ENCODE measurements at places on chromosomes 13 and 19. TPM values are rescaled to one million over a fixed set of nuclear protein-coding genes. Genes with fewer than 3 reads are reported as not detected.

The ZNF814 gene
- total RNA-seq, result 23.6 TPM

The NLRP11 gene
- 0.17 TPM for total RNA-seq

The AKAP8 gene
- 38.9 TPM for total RNA-seq

The LHB gene
- total RNA-seq, result not detected

The KLK8 gene
- 2.4 TPM for total RNA-seq

The LILRA5 gene
- 1.1 TPM for total RNA-seq

DNA sequence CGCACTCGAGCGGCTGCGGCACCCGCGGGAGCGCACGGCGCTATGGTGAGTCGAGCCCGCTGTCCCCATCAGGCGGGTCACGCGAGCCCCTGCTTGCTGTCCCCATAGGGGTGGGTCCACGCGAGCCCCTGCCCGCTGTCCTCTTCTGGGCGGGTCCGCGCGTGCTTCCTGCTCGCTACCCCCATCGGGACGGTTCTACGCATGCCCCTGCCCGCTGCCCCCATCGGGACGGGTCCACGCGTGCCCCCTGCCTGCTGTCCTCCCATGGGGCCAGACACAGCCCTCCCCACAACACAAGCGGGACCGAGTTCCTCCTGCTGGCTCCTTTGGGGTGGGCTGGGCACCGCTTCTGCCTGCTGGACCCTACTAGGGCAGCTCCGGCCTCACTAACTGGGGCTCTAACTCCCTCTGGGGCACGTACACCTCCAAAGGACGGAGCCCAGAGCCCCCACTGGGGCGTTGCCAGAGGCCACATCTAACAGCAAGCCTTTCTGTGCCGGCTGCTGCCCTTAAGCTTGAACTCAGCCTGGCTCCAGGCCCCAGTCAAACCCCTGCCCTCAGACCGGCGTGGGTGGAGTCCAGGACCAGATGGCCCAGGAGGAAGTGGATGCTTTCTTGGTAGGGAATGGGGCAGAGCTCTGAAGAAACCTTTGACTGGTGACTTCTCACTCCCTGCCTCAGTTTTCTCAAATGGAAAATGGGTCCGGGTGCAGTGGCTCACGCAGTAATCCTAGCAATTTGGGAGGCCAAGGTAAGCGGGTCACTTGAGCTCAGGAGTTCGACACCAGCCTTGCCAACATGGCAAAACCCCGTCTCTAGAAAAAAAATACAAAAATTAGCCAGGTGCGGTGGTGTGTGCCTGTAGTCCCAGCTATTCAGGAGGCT lies 722 bp downstream of the COLGALT1 start:
- peak; percentile 37 for DNase-seq

DNA sequence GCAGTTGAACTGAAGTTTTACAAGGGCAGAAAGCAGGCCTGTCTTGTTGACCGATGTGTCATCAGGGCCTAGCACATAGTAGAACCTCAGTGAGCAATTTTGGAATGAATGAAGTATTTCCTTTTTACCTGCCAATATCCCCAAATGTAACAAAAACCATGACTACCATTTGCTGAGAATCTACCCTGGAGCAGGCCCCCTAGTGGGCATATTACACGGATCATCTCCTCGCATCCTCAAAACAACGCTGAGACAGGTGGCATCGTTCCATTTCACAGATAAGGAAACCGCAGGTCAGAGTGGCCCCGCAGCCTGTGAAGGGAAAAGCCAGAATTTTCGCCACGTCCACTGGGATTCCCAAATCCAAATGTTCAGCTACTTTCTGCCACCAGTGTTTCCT lies 77.9 kb downstream of the CACNA1A start:
- no peak for DNase-seq

DNA sequence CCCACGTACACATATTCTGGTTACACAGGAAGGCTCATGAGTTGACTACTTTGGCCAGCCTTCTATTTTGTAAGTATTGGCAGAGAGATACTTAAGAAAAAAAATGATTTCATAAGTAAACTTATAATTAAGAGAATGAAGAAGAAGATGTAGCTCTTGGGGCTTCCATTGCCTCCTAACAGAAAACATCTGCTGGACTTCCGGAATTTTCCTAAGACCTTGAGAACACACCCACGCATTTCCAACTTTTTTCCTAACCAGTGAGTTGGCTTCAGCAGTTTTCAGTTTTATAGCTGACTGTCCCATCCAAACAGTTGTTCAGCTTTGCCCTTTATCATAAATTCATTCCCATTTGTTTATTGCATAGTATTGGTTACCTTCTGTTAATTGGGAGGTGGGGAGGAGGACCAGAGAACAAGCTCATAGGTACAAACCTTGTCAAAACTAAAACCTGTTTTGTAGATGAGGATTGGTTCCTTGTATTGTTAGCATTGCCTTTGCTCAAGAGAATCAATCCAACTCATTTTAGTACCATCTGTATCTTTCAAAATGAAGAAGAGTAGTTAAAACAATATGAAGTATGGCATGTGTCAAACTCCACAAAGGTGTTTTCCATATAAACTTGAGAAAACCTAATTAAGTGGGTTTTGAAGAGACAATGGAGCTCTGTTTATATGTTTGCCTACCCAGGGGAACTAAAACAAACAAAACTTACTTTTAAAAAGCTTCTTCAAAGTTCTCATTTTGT lies 93.9 kb downstream of the COL4A2 start:
- no peak for DNase-seq

- no peak for DNase-seq
Measured at GRCh38 chr19:19205416-19206410, 2.5 kb upstream of the NR2C2AP start.

- DNase-seq, result no peak
Measured at GRCh38 chr13:49412749-49413148, 31.1 kb downstream of the CAB39L start.

- DNase-seq, result no peak
Measured at GRCh38 chr19:21947775-21948174, 63.0 kb downstream of the ZNF208 start.

- DNase-seq, result no peak
Measured at GRCh38 chr19:44851427-44851826, 5.3 kb downstream of the NECTIN2 start.

GRCh38 chr13:66369666-66370065 lies 860.5 kb downstream of the PCDH9 start:
- DNase-seq, result no peak

GRCh38 chr19:33621065-33621785 lies 528 bp upstream of the CHST8 start:
- DNase-seq, result no peak
